Placental pericyte (primary cell): ENCODE measurements at places on chromosomes 6 and 20. TPM values are rescaled to one million over a fixed set of nuclear protein-coding genes. Genes with fewer than 3 reads are reported as not detected.

Gene FOXA2
- total RNA-seq, result under 0.01 and 5.0 TPM in 2 replicates

Gene OPN5
- total RNA-seq, result not detected in 2 replicates

Gene C6orf118
- not detected in 2 replicates for total RNA-seq

Gene HLA-DPA1
- 2.4 TPM in 1 of 2 replicates, not detected in the other for total RNA-seq

Gene TAAR8
- total RNA-seq, result not detected in 2 replicates

Gene GSTA1
- total RNA-seq, result not detected in 2 replicates

Gene KHDC1
- 3.3 and 4.4 TPM in 2 replicates for total RNA-seq

Gene BTN1A1
- not detected in 2 replicates for total RNA-seq

Gene HTR1E
- total RNA-seq, result not detected in 2 replicates

Gene PPP1R14C
- total RNA-seq, result not detected in 2 replicates

Gene OR2H2
- not detected in 2 replicates for total RNA-seq

Gene RUNX2
- 9.0 and 18.3 TPM in 2 replicates for total RNA-seq

Gene NOTCH4
- 0.44 and 1.1 TPM in 2 replicates for total RNA-seq

Gene REM1
- not detected in 2 replicates for total RNA-seq

Gene GRM1
- not detected in 2 replicates for total RNA-seq

Gene UNC93A
- total RNA-seq, result not detected in 2 replicates

Gene ADGRB3
- total RNA-seq, result 0.29 TPM in 1 of 2 replicates, not detected in the other

Gene TRIM40
- total RNA-seq, result not detected in 2 replicates

Gene YIPF3
- total RNA-seq, result 110 and 115 TPM in 2 replicates

Gene NFKBIL1
- total RNA-seq, result 19.9 and 35.5 TPM in 2 replicates

Gene KIF13A
- total RNA-seq, result 35.7 and 47.0 TPM in 2 replicates

Gene ADAT2
- 1.5 and 5.7 TPM in 2 replicates for total RNA-seq

Gene CEP57L1
- total RNA-seq, result 10.1 and 36.4 TPM in 2 replicates

Gene TCF15
- total RNA-seq, result not detected in 2 replicates

Gene BCAS4
- total RNA-seq, result 7.0 and 17.5 TPM in 2 replicates

Gene GPLD1
- total RNA-seq, result 0.14 and 0.22 TPM in 2 replicates

Gene NKAIN2
- not detected in 2 replicates for total RNA-seq

Gene PRSS16
- not detected in 2 replicates for total RNA-seq

Gene NKAIN4
- total RNA-seq, result 0.57 and 1.1 TPM in 2 replicates

Gene TFAP2C
- total RNA-seq, result 0.44 and 27.3 TPM in 2 replicates

Gene SPATS1
- 0.14 TPM in 1 of 2 replicates, not detected in the other for total RNA-seq

Gene BMP7
- total RNA-seq, result not detected in 2 replicates

Gene TASP1
- 7.2 and 7.6 TPM in 2 replicates for total RNA-seq
